ENCODE measurements at places on chromosomes 7 and 10.

DNA sequence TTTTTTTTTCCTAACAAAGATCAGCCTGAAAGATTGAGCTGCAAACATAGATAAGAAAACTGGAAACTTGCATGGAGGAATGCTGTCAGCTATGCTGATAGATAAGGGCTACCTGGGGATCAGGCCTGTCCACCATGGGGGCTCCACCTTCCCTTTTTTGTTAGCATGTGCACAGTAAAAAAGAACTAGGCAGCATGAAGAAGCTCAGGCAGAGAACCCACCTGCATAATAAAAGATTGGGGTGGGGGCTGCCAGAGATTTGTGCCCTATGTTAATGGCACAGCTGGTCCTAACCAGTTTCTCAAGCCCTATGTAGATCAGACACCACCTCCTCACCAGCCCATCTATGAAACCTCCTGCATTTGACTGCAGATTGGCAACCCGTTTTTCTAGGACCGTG lies 45.4 kb upstream of the CACNB2 start:
- no peak for DNase-seq

DNA sequence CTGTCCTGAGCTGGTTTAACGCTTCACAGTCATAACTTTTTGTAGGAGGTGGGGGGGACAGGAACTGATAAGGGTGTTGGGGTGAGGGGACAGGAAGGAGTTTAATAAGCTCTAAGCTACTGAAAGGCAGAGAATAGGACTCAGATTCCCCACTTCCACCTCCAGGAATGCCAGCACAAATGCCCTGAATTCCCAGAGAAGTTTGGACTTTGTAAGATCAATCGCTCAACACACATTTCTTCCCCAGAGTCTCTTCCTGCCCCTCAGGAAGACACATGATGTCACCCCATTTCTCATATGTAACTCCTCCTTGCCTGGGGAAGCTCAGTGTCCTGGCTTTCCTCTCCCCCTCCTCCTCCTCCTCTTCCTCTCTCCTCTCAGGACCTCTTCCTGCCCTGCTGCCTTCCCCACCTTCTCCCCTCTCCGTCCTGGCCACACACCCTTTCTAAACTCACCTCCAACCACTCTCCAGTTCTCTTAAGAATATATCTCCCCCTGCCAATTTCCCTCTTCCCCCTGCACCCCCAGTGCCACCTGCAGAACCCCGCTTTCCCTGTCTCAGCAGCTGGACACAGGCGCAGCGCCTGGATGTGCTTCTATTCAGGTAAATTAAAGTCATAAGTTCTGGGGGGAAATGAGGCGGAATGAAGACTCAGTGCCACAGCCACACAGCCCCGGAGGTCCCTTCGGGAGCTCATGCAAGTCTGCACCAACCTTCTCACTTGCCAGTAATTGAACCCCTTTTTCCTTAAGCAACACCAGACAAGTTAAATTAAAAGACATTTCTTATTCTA lies 5.3 kb upstream of the LOXL4 start:
- DNase-seq = no peak

DNA sequence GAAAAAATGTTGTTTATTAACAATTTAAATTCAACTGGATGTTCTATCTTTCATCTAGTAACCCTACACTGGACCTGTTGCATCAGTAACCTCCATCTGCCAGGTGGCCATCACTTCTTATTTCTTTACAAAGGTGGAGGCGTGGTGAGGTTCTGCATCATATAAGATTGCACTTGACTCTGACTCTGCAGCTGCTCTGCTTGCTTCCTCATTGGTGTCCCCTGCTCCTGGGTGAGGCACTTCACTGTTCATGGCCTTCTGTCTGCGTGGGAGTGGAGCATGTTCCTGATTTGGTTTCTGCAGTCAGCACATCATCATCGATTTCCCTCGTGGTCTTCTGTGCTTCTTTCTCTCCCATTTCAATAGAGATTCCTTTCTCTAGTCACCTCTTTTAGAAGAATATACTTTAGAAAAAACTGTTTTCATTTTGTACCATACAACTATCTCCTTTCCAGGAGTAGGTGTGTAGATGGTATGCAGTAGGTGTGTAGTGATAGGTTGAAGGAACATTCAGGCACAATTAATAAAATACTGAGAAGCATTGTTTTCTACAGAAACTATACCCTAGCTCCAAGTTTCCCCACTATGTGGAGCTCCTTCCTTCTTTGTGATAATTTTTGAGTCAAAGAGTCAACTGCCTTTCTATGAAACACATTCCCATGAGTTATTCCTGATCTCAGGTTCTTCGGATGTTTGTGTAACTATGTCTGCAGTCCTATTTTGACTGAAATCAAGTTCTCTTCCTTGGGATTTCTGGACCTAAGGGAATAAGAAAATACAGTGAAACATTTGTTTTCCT lies 231.7 kb upstream of the CNTNAP2 start:
- DNase-seq = no peak

- DNase-seq = no peak
Observed at GRCh38 chr10:117955176-117955575, 91.6 kb downstream of the RAB11FIP2 start.

DNA sequence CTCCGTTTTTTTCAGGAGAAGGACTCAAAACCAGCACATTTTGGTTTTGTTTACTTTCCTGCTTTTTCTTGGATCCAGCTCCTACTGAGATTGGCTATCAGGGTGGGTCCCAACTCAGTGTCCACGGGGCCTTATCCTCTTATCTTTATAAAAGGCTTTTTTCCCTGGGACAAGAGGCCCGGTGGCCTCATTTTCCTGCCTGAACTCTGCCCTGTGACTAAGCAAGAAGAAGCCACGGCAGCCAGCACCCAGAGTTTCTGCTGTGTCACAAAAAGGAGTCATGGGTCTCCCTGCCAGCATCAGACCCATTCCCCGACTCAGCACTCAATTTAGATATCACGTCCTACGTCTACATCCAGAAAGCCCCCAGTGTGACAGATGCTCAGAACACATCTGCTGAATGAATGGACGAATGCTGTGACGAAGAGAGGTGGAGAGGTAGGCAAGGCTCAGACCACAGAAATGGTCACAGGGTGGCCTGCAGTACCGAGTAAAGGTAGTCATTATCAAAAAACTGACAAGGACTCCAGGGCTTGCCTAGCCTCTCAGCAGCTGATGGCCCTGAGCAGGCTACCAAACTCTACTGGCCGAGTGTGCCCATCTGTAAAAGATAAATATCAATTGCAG lies 16.7 kb downstream of the DLG5 start:
- DNase-seq = no peak

DNA sequence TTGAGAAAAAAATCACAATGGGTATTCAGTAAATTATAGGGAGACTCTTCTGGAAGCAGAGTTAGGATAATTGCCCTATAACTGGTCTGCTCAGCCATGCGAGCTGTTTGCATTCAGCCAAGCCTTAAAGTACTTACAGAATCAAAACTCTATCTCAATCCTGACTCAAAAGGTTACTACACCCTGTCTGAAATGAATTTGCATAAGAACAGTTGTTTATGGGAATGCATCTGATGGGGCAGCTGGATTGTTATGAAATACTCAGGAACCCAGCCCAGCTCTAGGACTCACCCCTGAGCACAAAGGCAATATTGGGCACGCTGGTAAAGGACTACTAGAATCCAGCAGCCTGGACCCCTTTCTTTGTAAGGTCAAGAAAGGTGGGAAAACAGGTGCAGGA lies 38.8 kb downstream of the AKR1B15 start:
- DNase-seq = no peak

DNA sequence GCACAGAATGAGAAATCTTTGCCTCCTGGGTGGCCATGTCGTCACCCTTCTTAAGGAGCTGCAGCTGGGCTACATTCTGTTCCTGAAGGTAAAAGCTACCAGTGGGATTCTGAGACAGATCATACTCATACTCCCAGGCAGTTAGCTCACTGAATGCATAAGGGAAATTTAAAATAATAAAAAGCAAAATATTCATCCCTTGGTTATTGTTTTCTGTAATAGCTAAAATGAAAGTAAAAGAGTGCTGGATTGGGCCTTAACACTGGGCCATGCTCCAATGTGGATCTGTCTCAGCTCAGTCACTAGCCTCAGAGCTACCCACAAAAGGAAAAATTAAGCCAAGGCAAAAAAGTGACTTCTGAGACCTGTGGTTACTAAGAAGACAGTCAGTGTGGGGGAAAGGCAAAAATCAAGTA lies 8.9 kb upstream of the DYNC2I1 start:
- DNase-seq = no peak

GRCh38 chr7:6178298-6179029 lies 94.0 kb downstream of the CYTH3 start:
- no peak for DNase-seq

- DNase-seq = no peak
Observed at GRCh38 chr10:87761153-87761552, 56.9 kb downstream of the ATAD1 start.

DNA sequence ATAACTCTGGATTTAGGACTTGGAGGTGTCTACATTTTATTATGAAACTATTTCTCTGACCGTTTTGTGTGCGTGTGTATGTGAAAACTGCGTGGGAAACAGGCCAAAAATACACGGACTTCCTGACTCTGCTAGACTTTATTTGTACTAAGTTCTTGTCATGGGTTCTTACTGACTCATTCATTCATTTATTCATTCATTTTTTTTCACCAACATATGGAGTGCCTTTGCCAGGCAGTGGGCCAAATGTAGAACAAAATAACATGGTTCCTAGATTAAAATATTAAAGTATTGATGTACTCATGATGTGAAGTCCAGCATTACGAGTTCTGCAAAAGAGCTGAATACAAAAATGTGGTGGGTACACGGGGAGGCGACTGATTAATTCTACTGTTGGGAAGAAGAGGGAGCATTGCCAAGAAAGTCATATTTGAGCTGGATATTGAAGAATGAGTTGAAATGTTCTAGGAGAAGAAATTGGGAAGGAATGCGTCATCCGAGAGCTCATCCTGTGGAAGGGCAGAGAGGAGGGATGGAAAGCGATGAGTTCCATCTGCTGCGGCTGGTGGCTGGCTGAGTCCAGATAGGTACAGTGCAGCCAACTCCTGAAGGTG lies 24.6 kb downstream of the CACNB2 start:
- DNase-seq = no peak

GRCh38 chr10:75861582-75861981 lies 430.2 kb downstream of the LRMDA start:
- no peak for DNase-seq

Data from GM12864 (cell line).